ENCODE measurements at places on chromosomes 1 and 21. TPM values are rescaled to one million over a fixed set of nuclear protein-coding genes. Genes with fewer than 3 reads are reported as not detected.

GRCh38 chr1:10495952-10496351 lies 21.2 kb downstream of the PEX14 start:
- DNase-seq: peak; percentile 25

- no peak for DNase-seq
Measured at GRCh38 chr1:2597441-2598328, 11.1 kb downstream of the PRXL2B start.

- no peak for DNase-seq
Measured at GRCh38 chr1:25702101-25702775, 85.6 kb downstream of the MAN1C1 start.

GRCh38 chr1:11880911-11881748 lies 22.4 kb upstream of the NPPB start:
- DNase-seq: no peak

- DNase-seq: no peak
Measured at GRCh38 chr1:17310068-17310640, 2.2 kb downstream of the PADI4 start.

DNA sequence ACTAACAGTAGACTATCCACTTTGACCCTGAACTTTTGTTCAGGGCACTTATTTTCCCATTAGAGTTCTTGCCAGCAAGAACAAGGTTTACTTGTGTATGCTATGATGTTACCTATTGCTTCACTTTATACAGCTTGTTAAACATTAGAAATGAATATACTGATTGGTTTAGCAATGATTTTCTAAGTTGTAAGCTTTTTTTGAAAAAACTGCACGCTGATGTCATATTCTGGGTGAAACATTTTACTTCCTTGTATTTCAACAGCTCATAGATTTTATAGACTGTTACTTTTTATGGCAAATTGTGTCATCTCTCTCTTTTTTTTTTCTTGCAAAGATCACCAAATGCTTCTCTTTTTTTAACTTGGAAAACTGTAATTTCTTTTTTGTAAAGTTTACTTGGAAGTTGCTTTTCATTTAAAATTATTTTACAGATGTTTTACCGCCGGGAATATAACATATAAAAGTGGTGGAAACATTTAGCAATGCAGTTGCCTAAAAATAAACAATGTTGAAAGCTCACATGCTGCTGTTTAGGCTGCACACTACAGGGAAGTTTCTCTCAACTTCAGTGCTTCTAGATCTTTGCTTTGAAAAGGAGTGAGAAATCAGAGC lies 215.3 kb upstream of the NFIA start:
- no peak for DNase-seq

GRCh38 chr1:64242895-64243756 lies 39.7 kb downstream of the UBE2U start:
- no peak for DNase-seq

GRCh38 chr1:84164161-84164560 lies 20.1 kb downstream of the PRKACB start:
- DNase-seq: no peak

DNA sequence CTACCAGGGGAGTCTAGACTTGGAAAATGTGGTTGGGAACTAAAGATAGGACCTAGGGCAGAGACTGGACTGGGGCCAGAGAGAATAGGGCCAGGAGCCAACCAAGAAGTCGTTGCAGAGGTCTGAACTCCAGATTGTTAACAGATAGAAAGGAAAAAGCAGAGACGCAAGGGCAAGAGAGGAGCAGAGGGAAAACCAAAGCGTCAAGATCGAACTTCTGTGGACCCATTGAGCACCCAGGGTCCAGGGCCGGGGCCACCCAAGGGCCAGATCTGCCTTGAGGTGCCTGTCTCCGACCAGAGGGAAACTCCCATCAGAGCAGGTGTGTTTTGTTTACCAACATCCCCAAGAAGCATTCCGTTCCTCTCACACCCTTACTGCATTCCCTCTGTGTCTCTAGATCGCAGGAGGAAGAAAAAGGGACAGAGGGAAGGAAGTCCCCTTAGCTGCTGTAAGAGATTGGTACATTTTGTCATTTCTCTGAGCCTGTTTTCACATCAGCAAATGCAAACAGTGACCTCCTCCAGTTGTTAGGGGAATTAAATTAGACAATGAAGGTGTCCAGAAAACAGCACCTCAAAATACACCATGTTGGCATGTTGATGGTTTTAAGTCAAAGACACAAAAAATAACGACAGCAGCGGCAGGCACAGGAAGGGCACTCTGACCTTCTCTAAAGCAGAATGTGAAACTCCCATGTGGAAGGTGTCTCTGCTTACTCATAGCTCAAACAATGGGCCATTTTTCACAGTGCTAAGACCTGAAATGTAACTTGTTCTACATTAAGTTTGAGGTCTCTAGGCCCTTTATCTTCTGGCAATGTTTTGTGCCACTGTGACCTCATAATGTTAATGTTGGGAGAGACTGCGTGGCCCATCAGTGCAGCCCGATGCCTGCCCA lies 105.8 kb upstream of the RAB4A start:
- DNase-seq: no peak

DNA sequence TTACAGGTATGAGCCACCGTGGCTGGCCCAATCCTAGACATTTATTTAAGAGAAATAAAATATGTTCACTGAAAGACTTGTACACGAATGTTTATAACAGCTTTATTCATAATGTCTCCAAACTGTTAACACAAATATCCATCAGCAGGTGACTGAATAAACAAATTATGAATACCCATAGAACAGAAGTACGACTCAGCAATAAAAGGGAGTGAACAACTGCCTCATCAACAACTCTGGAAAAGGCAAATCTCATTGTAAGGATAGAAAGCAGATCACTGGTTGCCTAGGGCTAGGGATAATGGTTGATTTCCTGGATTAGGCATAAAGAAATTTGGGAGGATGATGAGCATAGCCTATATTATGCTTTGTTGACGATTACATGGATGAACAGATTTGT lies 41.7 kb downstream of the GABPA start:
- DNase-seq: no peak

DNA sequence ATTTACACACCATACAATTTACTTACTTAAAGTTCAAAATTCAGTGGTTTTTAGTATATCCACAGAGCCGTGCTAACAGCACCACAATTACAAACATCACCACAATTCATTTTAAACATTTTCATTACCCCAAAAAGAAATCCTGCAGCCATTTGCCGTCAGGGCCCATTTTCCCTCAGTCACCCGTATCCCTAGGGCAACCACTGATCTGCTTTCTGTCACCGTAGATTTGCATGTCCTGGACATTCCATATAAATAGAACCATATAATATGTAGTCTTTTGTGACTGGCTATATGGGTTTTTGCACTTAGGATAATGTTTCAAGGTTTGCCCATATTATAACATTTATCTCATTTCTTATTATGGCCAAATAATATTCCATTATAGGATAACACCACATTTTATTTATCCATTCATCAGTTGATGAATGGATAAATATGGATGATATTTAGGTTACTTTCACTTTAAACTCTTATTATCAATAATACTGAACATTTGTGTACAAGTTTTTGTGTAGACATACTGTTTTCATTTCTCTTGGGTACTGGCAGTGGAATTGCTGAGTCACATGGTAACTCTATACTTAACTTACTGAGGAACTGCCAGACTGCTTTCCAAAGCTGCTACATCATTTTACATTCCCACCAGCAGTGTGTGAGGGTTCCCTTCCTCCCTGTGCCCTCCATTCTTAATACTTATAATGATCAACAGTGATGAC lies 68.9 kb downstream of the ST3GAL3 start:
- DNase-seq: no peak

GRCh38 chr1:171506525-171507304 lies 21.4 kb downstream of the PRRC2C start:
- no peak for DNase-seq

- no peak for DNase-seq
Measured at GRCh38 chr1:39199593-39199992, 4.9 kb upstream of the MACF1 start.

- DNase-seq: no peak
Measured at GRCh38 chr21:38712071-38712470, 93.7 kb upstream of the ETS2 start.

- no peak for DNase-seq
Measured at GRCh38 chr1:184630679-184631060, 124.0 kb downstream of the EDEM3 start.

- DNase-seq: no peak
Measured at GRCh38 chr1:187384504-187384903, 555.8 kb downstream of the PLA2G4A start.

GRCh38 chr1:8663090-8663802 lies 154.2 kb downstream of the RERE start:
- no peak for DNase-seq

DNA sequence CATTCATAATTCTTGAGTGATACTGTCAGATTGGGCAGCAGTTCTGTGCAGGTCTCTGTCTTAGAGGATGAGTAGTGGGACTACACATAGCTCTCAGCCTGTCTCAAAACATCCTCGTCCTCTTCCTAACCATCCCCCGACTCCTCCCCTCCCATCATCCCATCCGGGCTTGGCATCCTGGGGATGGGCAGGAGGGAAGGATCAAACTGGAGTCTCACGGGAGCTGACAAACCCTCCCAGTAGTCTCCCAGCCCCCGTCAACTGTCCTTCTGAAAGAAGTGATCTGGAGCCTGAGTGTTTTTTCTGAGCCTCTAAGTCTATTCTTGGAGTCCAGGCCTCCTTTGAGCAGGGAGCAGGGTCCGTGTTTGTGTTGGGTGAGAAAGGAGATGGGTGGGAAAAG lies 102.0 kb downstream of the PAX7 start:
- DNase-seq: no peak

DNA sequence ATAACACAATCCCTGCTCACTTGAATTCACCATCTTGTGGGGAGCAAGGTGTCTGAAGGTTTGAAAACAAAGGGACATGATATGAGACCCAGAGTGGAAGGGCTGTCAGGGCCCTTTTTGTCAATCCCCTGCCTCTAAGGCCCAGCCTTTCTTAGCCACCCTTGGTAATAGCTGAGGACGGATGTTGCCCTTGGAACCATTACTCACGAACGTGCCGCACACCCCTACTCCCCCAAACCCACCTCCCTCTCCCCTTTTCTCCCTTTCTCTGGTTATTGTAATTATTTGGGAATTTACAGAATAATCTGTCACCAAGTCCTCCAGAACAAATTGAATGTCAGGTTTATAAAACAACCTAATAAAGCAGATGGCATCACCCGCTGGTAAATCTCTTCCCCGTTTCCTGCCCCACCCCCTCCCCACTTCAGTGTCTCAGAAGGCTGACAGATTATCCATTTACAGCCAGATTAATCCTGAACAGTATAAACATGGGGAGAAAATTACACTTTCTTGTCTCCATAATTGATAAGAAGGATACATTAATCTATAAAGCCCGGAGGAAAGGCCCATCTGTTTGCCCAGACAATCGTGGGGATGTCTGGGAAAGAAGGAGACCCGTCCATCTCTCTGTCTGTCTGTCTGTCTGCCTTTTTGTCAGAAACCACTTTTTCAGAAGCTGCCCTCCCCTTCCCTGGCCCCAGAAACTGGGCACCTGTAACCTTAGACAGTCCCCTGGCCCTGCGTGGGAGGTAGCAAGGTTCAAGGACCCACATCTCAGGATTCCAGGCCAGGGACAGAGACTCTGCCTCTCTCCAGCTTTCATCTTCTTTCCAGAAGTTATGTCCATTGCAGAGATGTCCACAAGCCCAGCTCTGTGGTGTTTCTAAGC lies 60.6 kb upstream of the CD34 start:
- no peak for DNase-seq

DNA sequence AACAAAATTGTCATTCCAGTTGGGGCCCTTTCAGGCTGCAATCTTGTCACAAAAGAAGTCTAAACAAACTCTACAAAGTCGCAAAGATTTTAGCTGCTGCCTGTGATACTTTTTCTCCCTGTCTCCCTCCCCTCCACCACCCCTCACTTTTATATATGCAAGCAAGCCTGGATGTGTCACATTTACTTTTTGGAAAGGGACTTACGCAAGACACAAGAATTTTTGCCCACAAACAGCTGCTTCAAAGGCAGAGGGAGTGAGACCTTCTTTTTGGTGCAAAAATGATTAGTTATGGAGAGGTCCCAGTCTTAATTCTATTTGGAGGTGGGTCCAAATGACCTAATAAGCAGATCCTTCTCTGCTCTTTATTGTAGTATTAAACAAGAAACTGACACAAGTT lies 22.9 kb upstream of the RALGPS2 start:
- DNase-seq: no peak

DNA sequence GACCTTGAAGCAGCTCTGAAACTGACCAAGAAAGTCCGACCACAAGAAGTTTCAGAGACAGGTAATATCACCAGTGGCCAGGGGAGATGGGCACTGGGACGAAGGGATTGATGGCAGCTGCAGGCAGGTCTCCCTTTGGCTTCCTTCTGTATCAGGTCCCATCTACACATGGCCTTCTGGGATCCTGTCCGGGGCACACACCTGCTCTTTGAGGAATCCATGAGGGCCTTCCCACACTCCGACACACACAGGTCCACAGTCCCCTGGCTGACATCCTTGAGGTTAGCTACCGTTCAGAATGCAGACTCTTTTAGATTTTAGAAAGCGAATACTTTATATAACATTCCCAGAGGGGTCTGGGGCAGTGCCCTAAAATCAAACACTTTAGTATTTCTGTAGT lies 26.5 kb upstream of the TMEM125 start:
- no peak for DNase-seq

GRCh38 chr1:205048382-205048781 lies 5.4 kb downstream of the CNTN2 start:
- DNase-seq: no peak

DNA sequence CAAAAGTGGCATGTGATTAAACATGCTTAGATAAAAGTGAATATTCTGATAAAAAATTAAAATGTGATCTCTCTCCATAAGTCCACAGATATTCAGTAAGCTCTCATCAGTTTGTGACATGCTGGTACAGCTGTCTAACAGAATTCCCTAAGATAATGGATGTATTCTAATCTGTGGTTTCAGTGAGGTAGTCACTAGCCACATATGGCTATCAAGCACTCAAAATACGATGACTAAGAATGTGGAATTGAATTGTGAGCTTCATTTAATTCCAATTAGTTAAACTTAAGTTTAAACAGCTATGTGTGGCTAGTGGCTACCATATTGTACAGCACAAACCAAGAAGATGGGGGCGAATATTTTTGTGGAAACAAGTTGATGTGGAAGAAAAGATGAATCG lies 4.1 kb upstream of the REG4 start:
- no peak for DNase-seq

GRCh38 chr1:30418061-30418938 lies 305.1 kb downstream of the MATN1 start:
- no peak for DNase-seq

GRCh38 chr1:205939690-205940330 lies 3.4 kb downstream of the SLC26A9 start:
- DNase-seq: no peak

GRCh38 chr1:84941843-84942242 lies 48.8 kb upstream of the LPAR3 start:
- no peak for DNase-seq

Gene MATN1
- total RNA-seq: 0.14 TPM

Gene SCMH1
- total RNA-seq: 17.8 TPM

Gene ZBTB8B
- total RNA-seq: 0.05 TPM

Gene G0S2
- total RNA-seq: 2.8 TPM

Gene MARK1
- total RNA-seq: 1.9 TPM

Gene MYBPH
- total RNA-seq: 0.99 TPM

Gene NUP210L
- total RNA-seq: 0.14 TPM

Gene SYT2
- 0.05 TPM for total RNA-seq

Gene F5
- 0.85 TPM for total RNA-seq

Gene MYOG
- 7.8 TPM for total RNA-seq

Gene SPRR1A
- total RNA-seq: not detected

Gene IL20
- total RNA-seq: 0.05 TPM

Gene TRNP1
- 2.3 TPM for total RNA-seq

Gene TINAGL1
- 6.3 TPM for total RNA-seq

Gene GAS5
- total RNA-seq: 545 TPM

Gene MXRA8
- total RNA-seq: 2.7 TPM
